ENCODE measurements at places on chromosomes 3 and 15. TPM values are rescaled to one million over a fixed set of nuclear protein-coding genes. Genes with fewer than 3 reads are reported as not detected.

- no peak for DNase-seq
These were observed 35.6 kb upstream of the FGF7 start for GRCh38 chr15:49387471-49387870.

The RTP1 gene
- total RNA-seq = not detected

The CCDC9B gene
- 2.8 TPM for total RNA-seq

The MST1 gene
- 15.7 TPM for total RNA-seq

The PIGB gene
- 39.2 TPM for total RNA-seq

DNA sequence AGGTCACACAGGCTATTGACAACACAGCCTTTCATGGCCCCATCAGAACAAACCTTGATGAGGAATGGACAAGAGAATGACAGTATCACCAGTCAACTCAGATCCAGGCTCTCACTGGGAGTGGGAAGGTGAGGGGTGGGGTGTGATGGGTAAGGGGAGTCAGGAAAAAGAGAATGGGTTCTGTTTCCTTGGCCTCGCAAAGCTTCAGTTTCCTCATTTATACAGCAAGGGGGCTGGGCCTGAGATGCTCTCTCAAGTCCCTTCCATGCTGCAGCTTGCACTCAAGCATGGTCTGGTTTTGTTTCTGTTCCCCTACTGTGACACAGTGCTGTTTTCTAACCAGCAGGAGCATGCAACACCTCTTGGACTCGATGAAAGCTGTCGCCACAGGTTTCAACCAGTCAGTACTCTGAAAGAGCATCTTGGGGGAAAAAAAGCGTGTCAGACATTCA lies 65.7 kb upstream of the IL12A start:
- DNase-seq = peak; percentile 74

DNA sequence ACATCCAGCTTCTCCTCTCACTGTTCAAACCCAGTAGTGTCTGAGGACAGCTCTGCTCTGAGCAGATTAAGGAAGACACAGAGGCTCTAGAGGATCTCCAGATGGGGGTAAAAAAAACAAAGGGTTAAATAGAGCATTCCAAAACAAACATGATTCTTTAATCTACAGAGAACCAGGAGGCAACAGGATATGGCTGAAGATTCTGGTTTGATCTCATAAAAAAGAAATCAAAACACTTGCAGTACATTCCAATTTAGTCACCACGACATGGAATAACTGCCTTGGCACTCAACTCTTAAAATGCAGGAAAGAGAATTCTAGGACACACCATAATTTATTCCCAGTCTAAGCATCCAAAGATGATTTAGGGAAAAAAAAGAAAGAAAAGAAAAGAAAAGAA lies 32.0 kb downstream of the TM4SF4 start:
- no peak for DNase-seq

GRCh38 chr3:160006282-160007163 lies 17.9 kb downstream of the IL12A start:
- peak; percentile 50 for DNase-seq

- DNase-seq = no peak
These were observed 170.9 kb downstream of the PLCL2 start for GRCh38 chr3:17055374-17056276.
